Germinal center (tissue), 1 donor: ENCODE measurements at places on chromosomes 2 and 18.

DNA sequence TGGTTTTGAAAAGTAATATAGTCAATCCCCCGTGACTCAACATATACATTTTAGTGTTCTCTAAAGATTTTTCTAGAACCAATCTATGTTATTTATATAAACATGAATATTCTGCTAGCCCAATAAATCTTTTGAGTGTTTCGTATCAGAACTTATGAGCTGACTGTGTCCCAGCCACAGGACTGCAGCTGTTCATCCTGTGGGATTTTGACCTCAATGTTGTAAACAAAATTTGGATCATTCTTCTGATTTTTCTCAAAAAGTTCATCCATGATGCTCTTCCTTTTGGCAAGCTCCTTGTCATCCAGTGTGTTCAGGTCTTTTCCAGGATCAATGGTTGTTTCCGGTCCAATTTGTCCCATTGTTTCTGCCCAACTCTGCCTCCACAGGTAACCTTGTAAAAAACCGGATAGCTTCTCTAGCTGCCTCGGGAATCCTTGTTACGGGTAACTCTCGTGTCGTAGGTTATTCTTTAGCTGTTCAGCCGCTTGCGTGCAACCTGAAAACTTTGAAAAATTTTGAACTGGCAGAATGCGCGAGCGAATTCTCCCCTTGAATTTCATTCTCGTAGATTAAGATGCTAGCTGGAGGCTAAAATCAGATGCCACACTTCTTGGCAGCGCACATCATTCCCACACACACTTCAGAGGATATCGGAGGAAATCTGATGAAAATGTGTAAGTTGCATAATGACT, 195.2 kb downstream of the SH3BP4 start:
- DNase-seq: no peak

GRCh38 chr2:106572541-106573450, 85.6 kb downstream of the CD8B2 start:
- no peak for DNase-seq

- peak; percentile 42 for DNase-seq
Measured at GRCh38 chr2:239143858-239144712, 256.7 kb downstream of the HDAC4 start.

DNA sequence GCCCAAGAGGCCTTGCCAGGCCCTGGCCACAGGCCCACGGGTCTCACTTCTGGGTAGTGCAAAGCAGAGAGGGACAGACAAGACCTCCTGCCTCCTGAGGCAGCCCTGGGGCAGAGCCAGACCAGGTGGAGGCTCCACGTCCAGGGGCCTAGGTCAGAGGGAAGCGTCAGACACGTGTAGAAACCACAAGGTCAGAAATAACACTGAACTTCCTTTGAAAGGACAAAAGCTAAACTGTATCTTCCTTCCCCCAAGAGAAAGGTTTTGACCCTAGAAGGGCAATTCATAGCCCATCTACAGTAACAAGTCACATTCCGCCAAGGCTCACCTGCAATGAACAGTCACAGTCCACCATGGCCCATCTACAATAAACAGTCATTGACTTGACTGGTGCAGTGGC, 17.9 kb downstream of the SDC1 start:
- DNase-seq: no peak

DNA sequence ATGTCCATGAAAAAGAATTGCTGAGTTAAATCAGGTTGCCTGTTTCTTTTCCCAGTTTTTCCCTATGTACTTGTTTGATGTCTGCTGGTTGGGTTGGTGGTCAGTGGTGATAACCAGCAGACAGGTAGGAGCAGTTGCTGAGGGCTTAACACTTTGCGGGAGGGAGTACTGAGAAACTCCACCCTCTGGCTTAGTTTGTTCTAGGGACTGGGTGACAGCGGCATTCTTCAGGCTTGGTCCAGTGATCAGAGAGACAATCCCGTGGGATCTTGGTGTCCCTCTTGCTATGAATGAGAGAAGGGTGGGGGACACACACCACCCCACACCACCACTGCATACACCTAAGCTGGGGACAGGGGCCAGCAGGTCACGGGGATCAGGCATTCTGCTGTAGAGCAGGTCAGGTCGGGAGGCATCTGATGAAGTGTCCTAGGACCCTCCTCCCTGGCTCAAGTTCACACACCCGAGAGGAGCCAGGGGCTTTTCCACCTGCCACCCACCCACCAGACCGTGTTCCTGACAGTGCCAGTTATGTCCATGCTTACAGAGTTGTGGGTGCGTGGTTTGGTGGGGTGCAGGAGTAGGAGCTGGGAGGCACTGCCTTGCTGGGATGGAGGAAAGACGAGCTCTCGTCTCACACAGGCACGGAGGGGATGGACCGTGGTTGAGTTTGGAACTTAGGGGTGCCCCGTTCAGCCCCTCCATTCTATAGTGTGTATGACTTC, 21.3 kb upstream of the ALLC start:
- no peak for DNase-seq

DNA sequence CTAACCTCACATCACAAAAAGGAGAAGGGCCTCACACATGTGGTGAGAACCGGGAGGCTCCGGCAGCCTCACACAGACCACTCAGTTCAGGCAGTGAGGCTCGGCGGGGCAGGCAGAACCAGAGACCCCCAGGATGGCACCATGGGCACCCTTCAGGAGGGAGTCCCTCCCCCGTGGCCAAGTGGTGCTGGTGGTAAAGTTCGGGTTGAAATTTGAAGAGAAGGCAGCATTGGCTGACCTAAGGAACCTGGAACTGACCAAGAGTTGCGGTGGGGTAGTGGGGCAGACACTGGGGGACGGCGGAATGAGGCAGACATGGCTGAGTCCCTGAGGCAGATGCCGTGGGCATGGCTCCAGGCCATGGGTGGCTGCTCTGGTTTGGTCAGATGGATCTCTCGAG, 239.3 kb upstream of the MYT1L start:
- DNase-seq: no peak
